ENCODE measurements at places on chromosomes 7 and 10.
A peak's percentile ranks its signal among the peaks of the same experiment; 100 is the strongest.

GRCh38 chr10:77640167-77640566, 2.6 kb upstream of the KCNMA1 start:
- DNase-seq, result no peak

GRCh38 chr10:57188846-57189245, 827.8 kb upstream of the ZWINT start:
- DNase-seq, result no peak

DNA sequence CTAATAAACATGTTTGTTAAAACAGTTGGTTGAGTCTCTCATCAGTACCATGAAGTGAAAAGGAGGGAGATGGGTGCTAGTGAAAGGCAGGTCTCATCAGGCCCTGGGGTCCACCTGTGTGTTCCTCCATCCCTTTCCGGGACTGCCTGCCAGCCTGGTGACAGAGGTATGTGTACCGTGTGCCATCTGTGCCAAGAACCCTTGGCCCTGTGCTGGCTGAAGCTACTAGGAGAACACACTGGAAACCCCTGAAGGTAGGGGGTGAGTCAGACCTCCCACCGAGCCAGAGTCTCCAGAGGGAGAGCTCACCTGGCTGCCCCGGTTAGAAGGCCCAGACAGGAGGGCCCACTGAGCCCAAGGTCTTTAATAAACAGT, 2.3 kb downstream of the DDIT4 start:
- DNase-seq, result peak; percentile 92

DNA sequence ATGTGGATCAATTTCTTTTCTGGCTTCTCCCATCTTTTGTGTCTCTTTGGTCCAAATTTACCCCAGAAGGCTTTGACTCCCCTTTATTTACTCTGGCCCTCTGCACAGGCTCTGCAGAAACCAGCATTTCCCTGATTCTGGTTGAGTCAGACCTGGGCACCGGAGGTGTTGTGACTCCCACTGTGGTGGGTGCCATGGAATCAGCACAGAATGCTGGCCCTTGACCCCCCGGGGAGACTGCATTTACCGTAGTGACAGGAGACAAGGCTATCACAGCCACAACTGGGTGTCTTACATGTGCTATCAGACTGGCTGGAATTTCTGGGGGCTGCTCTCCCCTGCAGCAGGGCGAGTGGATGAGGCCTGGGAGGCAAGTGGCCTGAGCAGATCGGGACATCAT, 37.6 kb downstream of the PLXDC2 start:
- DNase-seq, result no peak

DNA sequence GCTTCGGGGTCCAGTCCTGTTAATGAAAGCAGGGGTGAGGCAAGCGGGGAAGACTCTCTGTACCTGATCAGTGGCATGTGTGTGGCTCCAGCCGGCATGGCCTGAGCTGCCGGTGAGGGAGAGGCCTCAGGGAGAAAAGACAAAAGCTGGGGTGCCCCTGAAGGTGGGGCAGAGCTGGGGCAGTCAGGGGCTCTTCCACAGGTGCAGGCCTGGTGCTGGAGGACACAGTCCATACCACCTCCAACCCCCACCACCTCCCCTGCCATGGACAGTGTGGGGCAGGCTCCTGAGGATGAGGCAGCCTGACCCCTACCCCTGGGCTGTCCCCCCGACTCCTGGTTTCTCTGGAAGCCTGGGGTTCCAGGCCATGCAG, 129.5 kb downstream of the LHPP start:
- no peak for DNase-seq

GRCh38 chr7:72317341-72317740, 94.8 kb downstream of the CALN1 start:
- DNase-seq, result peak; percentile 20

- DNase-seq, result no peak
These were observed 135.7 kb downstream of the INHBA start for GRCh38 chr7:41567031-41567730.

GRCh38 chr7:137952426-137952805, 49.5 kb downstream of the CREB3L2 start:
- DNase-seq, result no peak

GRCh38 chr10:116203661-116204060, 69.3 kb downstream of the GFRA1 start:
- DNase-seq, result no peak

GRCh38 chr7:199483-200249, 7.3 kb downstream of the FAM20C start:
- no peak for DNase-seq

- no peak for DNase-seq
These were observed 164.3 kb downstream of the BAMBI start for GRCh38 chr10:28841625-28842024.

- no peak for DNase-seq
These were observed 2.2 kb upstream of the HIP1 start for GRCh38 chr7:75740846-75741497.

- DNase-seq, result no peak
These were observed 11.0 kb downstream of the PHKG1 start for GRCh38 chr7:56081626-56082340.

- no peak for DNase-seq
These were observed 42.6 kb upstream of the ECHDC3 start for GRCh38 chr10:11699550-11700097.

DNA sequence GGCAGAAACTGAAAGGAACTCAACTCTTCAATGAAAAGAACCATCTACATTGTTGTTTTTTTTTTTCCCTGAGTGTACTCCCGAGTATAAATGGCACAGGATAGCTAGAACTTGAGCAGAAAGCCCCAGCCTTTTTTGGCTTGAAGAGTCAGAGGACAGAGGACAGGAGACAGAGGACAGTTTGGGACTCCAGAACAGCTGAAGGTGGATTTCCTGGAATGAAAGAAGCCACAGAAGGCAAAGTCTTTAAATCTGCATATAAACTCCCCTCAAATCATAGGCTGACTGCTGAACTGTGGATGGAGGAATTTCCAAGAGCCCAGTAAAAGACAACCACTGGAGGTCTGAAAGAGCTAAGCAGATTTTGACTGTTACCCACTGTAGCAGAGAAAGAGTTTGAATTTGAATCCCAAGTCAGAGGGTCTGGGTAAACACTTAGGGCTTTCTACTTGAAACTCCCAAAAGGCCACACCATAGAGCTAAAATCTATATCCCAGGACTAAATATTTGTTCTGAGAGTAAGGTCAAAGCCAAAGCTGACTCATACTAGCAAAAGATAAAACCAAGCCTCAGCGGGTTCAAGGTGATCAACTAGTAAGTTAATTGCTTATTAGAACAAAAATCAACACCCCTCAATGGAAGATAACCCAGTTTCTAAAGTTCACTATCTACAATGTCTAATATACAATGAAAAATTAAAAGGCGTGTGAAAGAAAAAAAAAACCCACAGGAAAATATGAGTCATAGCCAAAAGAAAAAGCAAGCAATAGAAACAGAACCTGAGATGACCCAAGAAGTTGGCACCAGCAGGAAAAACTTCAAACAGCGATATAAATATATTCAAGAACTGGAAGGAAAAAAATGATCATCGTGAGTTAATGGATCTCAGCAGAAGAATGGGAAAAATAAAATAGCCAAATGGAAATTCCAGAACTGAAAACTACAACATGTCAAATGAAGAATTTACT, 1.8 kb upstream of the OPN1SW start:
- no peak for DNase-seq

DNA sequence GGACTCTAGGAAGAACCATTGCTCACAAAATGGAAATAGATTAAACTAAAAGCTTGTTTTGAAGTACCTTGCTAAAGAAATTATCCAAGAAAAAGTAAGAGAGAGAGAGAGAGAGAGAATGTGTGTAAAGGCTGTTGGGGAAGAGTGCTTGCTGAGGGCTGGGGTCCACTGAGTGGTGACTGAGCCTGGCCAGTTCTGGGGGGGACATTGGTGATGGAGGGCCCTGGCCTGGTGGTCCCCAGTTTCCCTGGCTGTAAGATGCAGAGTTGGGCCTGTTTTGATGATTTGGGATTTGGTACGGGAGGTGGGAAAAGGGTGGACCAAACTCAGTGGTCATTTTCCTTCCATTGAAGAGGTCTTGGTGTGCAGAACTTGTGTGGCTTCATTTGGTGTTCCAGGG, 880 bp downstream of the RAMP3 start:
- no peak for DNase-seq

DNA sequence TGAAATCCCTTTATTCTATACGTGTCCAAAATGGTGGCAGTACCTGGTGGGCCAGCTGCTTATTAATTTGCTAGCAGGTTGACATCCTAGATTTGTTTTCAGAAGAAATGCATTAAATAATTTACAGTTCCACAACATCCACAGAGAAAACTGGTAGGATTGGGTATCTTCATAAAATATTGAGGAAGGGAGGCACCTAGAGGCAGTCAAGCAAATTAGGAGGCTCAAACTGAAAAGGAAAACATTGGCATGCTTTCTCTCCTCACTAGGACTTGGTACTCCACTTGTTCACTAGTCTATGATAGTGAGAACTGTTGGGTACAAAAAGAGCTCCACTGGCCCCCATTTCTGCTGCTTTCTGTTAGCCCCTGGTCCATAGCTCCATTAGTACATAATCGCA, 18.3 kb upstream of the LRGUK start:
- DNase-seq, result no peak

DNA sequence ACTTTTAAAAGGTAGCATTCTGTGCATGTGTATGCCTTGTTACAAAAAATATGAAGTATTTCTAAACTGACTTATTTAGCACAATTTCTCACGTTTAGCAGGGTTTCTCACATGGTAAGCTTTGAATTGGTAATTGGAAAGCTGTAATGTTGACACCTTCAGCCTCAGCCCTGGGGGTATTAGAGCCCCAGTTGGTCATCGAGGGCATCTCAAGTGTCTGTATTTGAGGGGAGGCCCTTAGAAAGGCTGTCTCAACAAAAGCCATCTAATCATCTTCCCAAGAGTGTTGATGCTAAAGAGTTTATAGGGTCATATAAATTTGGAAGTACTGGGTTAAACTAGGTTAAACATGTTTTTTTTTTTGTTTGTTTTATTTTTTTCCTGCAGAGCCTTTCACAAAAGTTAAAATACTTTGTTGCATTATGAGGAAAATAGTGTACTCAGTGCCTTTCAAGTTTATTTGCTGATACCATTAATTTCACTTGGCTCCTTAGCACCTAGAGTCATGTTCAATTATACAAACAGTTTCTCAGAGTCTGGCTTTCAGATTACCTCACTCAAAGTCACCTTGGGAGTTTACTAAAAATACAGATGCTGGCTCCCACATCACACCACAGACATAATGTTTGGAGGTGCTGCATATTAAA, 134.0 kb downstream of the CD36 start:
- peak; percentile 5 for DNase-seq

GRCh38 chr7:133650069-133650468, 397.2 kb downstream of the EXOC4 start:
- no peak for DNase-seq

DNA sequence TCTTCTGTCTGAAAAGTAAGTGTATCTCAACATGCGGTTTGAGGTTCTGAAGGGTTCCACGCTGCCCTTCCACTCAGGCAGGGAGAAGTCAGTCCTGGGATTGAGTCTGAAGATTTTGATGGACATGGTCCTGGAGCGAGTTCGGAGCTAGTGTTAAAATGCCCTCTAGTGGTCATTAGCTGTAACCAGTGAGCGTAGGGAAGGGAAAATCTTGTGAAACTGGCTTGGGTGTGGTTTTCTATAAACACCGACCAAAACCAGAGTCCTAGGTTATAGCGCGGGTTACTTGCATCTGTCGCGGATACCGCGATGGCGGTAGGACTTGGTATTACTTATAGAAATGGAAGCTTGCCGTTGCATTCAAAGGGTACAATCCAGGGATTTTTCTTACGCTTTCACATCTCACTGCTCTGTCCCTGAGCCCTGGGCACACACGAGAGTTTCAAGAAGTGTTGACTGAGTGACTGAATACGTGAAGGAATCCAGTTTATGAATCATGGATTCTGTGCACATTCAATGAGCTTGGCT, 348.2 kb upstream of the C7orf33 start:
- DNase-seq, result peak; percentile 73

DNA sequence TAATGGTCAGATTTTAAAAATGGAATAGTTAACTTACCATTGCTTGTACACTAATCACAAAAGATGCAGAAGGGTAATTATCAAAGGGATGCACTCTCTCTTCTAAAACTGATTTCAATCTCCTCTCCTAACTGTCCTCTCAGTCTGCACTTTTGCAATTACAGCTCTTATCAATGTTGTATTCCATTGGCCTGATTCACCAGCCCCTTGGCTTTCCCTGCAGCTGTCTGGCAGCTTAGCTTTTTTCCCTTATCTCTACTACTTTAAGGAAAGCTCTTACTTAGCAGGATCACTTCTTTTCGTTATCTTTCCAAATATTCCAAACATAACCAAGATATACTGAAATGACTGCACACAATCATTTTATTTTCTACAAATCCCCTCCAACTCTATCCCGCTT, 448.8 kb downstream of the GRM8 start:
- no peak for DNase-seq

GRCh38 chr10:22429146-22429545, 83.8 kb downstream of the SPAG6 start:
- no peak for DNase-seq

- peak; percentile 19 for DNase-seq
These were observed 920 bp downstream of the TES start for GRCh38 chr7:116211006-116211912.

DNA sequence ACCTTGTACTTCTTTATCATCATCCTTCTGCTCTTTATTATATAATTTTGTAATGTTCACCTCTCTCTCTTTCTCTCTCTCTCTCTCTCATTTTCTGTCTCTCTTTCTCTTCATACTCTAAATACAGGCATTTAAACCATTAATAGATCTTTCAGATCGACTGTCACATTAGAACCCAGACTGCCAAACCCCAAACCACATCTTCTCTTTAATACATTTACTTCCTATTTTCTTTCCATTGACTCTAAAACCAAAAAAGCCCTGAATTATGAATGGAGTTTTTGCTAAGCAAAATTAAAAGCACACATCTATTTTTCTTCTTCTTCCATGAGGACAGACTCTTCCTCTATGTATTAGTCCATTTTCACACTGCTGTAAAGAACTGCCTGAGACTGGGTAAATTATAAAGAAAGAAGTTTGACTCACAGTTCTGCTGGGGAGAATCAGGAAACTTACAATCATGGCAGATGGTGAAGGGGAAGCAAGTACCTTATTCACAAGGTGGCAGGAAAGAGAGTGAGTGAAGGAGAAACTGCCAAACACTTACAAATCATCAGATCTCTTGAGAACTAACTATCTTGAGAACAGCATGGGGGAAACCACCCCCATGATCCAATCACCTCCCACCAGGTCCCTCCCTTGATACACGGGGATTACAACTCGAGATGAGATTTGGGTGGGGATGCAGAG, 272.7 kb upstream of the MGMT start:
- DNase-seq, result no peak

DNA sequence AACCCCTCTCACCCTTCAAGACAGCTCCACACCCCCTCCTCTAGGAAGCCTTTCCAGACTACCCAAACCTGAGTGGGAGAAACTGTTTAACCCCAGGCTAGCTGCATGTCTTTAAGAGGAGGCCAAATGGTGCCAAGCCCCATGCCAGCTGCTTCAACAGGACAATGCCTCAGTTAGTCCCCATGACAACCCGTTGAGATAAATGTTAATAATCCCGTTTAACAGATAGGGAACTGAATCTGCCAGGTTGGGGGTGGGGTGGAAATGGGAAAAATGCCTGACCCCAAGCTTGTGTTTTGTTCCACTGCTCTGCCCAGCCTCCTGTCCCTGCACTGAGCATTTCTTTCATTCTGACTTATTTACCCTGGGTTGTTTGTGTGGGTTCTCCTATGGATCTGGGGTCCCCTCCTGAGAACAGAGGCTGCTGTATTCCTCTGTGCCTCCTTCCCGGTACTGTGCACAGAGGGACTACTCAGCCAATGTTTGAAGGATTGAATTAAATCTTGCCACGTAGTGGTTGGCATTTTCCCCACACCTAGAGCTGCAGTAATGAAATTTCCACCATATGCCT, 452.6 kb upstream of the ZMIZ1 start:
- DNase-seq, result no peak

GRCh38 chr10:32446536-32447406, 831 bp downstream of the CCDC7 start:
- DNase-seq, result no peak

Measured in NCI-H2171 treated with DMSO at 0.1 percent for 48 hours (cell line).